ENCODE measurements at places on chromosomes 5 and 9.

DNA sequence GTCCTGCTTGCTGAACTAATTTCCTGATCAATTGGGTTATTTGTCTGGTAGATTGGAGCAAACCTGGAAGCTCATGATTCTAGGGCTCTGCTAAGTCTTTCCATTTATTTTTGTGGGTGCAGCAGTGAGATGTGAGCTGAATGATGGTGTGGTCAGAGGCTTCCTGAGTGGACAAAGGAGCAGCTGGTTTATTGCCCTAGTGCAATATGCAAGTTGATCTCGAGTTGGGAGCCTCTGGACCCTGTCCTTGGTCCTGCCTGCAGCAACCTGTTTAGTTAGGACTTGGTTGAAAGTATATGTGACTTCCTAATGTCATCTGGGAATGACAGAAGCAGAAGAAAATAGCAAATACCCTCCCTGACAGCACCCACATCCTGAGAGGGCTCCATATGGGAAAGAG is 4.2 kb upstream of the UNC5A start:
- DNase-seq: no peak

GRCh38 chr5:27906931-27907601 is 868.7 kb upstream of the CDH9 start:
- no peak for DNase-seq

GRCh38 chr9:23492126-23493002 is 333.7 kb downstream of the ELAVL2 start:
- DNase-seq: no peak

- DNase-seq: no peak
Observed at GRCh38 chr5:57072218-57072892, 101.5 kb upstream of the GPBP1 start.

DNA sequence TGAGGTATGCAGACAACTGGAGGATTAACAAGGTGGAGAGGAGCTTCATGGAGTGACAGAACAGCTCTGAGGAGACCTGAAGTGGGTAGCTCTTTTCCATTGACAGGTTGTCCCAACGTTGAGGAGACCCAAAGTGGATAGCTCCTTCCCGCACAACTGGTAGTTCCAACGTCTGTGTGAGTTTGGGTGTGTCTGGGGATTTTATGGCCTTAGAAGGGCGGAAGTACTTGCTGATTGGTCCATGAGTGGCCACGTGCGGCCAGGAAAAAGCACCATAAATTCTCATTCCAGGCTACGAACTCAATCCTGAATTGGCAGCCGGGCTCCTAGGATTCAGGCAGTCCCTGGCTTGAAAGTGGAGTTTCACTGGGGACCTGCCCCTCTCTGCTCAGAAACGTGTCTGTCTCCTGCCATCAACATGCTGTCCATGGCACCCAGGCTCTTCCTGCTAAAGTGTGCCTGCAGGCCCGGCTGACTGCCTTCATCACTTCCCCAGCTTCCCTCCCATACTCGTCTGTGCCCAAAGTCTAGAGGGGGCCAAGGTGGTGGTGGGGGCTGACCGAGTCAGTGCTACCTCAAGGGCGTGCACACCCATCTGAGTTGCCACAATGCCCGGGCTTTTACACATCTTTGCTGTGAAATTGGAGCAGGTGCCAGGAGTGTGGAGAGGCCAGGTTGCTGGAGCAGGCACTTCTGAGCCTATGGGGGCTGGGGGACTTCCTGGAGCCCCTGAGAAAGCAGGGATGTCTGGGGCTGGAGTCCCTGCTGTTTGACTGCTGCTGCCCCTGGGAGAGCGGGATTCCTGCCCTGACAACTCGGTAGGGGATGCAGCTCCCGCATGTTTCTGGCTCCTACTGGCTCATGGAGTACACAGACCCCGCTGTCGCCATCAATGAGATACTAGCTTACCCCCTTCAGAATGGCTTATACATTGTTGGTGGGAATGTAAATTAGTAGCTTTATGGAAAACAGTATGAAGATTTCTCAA is 2034.6 kb upstream of the ACO1 start:
- DNase-seq: no peak

DNA sequence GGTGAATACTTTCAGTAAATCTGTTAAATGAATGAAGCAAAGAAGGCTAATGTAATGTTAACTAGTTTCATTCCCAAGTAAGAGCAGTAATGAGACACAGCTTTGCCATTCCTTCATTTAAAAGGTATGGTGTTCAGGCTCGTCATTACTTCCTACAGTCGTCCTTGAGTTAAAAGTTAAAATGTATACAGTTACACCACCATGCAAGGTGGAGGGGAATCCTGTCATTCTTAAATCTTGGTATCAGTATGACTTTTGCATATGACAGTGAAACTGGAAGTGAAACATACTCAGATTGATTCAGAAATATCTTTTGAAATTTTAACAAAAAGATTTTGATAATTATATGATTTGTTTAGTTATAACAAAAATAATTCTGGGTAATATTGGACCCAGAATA is 25.9 kb downstream of the MTRR start:
- no peak for DNase-seq

DNA sequence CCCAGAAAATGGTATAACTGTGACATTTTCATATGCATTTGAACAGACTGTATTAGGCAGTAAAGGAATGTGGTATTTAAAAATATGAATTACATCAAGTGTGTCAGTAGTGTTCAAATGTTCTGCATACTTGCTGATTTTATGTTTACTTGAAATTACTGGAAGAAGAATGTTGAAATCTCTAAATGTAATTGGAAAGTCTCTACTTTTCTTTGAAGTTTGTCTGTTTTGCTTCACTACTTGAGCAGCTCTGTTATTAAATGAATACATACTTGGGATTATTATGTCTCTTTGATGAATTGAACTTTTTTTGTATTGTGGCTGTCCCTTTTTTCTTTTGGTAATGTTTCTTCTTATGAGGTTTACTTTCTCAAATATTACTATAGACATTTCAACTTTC is 205.6 kb downstream of the TAF11L14 start:
- no peak for DNase-seq

DNA sequence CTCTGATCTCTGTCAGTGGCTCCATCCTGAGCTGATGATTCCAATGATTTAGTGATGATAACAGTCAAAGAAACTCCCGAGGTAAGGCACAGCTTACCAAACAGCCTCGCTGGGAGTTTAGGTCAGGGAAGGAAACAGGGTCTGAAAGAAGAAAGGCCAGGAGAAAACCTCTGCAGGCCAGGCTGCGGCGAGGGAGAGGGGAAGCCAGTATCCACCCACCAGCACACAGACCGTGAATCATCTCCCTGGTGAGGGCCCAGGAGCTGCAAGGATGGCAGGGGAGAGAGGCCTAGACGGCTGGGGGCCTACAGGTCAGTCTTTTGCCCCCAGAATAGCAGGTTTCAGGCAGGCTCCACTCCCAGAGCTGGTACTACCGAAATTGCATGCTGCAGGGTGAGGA is 590.5 kb downstream of the CCDC171 start:
- DNase-seq: no peak

DNA sequence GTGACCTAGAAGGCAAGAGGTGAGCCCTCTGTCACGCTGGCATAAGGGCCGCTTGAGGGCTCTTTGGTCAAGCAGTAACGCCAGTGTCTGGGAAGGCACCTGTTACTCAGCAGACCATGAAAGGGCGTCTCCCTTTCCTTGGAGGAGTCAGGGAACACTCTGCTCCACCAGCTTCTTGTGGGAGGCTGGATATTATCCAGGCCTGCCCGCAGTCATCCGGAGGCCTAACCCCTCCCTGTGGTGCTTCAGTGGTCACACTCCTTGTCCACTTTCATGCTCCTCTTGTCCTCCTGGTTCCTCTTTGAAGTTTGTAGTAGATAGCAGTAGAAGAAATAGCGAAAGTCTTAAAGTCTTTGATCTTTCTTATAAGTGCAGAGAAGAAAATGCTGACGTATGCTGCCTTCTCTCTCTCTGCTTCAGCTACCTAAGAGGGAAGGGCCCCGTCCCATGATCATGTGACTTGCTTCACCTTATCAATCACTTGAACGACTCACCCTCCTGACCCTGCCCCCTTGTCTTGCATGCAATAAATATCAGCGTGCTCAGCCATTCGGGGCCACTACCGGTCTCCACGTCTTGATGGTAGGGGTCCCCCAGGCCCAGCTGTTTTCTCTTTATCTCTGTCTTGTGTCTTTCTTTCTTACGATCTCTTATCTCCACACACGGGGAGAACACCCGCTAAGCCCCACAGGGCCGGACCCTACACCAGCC is 16.7 kb upstream of the SCGB3A1 start:
- DNase-seq: no peak

GRCh38 chr5:131916481-131916880 is 29.0 kb downstream of the MEIKIN start:
- DNase-seq: no peak

GRCh38 chr9:94872891-94873511 is 146.5 kb downstream of the AOPEP start:
- no peak for DNase-seq

GRCh38 chr5:178323961-178324360 is 91.4 kb upstream of the PHYKPL start:
- DNase-seq: no peak

DNA sequence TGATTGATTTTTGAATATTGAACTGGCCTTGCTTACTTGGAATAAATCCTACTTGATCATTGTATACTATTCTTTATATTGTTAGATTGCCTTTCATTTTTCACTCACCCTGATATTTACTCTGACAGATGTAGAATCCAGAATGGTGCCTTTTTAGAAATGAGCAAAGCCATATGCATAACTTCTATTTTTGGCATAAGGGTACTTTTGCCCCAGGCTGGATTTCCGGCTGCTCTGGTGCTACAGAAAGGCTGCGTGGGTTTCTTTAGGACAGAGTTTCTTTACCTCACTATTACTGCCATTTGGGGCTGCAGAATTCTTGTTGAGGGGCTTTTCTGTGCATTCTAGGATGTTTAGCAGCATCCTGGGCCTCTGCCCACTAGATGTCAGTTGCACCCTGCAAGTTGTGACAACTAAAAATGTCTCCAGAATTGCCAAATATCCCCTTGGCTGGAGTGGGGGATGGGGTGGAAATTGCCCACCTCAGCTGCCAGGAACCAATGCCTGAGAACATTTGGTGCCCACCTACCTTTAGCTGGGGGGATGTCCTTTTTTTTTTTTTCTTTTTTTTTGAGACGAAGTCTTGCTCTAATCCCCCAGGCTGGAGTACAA is 50.1 kb downstream of the SLC36A1 start:
- DNase-seq: no peak

GRCh38 chr5:41485533-41485932 is 24.9 kb downstream of the PLCXD3 start:
- DNase-seq: no peak

- no peak for DNase-seq
Observed at GRCh38 chr9:73579823-73580222, 428.2 kb downstream of the ANXA1 start.

DNA sequence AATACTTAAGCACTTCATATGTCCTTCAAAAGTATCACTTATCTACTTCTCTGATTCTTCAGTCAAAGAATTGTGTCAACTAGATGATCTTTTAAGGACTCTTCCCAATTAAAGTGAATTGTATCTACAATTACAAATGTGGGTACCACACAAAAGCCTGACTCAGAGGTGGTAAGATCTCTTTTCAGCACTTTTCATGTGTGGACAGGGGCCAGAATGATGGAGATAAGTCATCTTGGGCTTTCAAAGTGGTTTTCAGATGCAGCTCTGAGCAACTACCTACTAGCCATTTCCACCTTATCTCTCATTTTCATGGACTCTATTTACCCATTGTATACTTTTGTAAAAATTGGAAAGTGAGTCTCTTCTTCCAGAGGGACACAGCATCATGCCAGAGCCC is 8.4 kb downstream of the COX7C start:
- DNase-seq: no peak

GRCh38 chr5:145161391-145161790 is 673.8 kb downstream of the PRELID2 start:
- no peak for DNase-seq

- no peak for DNase-seq
Observed at GRCh38 chr9:100087218-100087617, 11.6 kb downstream of the ERP44 start.

- DNase-seq: no peak
Observed at GRCh38 chr5:28779161-28779754, 1740.9 kb upstream of the CDH9 start.

DNA sequence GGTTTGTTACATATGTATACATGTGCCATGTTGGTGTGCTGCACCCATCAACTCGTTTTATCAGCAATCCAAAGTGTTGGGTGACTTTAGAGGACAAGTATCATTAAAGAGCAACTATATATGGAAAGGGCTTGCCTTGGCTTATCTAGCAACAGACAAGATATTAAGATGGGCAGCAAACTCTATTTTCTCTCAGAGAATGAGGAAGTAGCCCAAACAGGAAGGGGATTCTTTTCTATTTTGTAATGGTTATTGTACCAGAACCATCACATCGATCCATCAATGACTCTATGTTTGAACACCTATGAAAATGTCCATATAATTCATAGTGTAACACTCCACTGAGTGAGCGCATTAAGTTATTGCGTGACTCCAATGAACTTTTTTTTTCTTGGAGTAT is 260.1 kb upstream of the SLC24A2 start:
- no peak for DNase-seq

GRCh38 chr5:168409591-168410458 is 76.4 kb upstream of the RARS1 start:
- DNase-seq: no peak

- no peak for DNase-seq
Observed at GRCh38 chr5:108878756-108879155, 131.1 kb downstream of the FER start.

GRCh38 chr5:139696894-139697658 is 48.9 kb downstream of the CXXC5 start:
- no peak for DNase-seq

GRCh38 chr9:136078024-136078423 is 17.1 kb downstream of the NACC2 start:
- DNase-seq: no peak

DNA sequence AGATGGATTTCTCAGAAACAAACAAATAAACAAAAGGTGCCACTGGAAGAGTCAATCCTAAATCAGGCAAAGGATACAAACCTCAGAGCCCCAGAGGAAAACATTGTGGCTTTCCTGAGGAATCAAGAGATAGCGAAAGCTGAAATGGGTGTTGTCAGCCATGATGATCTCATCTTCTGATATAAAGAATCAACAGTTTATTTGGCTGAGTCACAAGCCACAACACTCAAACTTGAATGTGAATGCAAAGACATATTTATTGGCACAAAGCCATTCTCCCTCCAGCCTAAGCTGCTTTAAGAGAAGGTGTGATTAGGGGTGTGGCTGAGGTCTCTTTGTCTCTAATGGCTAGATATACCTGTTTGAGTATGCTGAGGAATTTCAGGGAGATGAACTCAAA is 73.3 kb upstream of the NREP start:
- DNase-seq: no peak

DNA sequence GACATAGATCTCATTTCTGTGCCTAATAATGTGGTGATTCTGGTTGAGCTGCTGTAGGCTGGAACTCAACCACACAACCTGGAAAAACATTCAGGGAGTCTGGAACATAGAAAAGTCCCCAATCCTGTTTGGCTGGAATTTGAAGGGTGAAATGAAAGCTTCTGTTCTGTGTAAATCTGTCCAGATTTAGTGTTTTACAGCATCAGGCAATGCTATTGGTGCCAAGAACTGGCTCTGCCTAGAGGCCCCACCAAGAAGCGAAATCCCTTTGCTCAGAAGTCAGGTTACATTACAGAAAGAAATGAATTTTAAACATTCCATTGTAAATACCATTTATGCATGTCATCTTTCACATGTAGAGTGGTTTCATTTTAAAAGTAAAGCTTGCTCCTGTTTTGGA is 56.3 kb downstream of the TMEM174 start:
- no peak for DNase-seq

- DNase-seq: no peak
Observed at GRCh38 chr5:68176802-68177479, 38.6 kb upstream of the PIK3R1 start.

Data from stimulated activated CD8-positive, alpha-beta memory T cell treated with anti-CD3 and anti-CD28 coated beads, Interleukin-15, amount 100 ng/mL, for 1 hour (primary cell).